ENCODE measurements at places on chromosomes 1 and 21.
A peak's percentile ranks its signal among the peaks of the same experiment; 100 is the strongest.

DNA sequence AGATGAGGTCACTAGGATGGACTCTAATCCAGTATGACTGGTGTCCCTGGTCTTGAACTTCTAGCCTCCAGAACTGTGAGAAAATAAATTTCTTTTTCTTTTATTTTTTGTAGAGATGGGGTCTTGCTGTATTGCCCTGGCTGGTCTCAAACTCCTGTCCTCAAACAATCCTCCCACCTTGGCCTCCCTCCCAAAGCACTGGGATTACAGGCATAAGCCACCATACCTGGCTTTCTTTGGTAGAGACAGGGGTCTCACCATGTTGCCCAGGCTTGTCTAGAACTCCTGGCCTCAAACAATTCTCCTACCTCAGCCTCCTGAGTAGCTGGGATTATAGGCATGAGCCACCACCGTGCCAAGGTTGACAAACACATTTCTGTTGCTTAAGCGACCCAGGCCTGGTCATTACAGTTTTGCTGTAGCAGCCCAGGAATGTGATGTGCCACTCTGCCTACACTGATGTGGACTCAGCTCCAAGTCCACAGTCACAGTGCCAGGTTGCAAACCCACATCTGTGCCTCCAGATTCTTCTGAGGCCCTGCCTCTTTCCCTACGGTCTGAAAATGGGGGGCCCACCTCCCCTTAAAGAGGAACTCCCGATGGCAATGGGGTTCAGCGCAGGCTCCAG lies 15.9 kb downstream of the PYCR2 start:
- no peak for DNase-seq

DNA sequence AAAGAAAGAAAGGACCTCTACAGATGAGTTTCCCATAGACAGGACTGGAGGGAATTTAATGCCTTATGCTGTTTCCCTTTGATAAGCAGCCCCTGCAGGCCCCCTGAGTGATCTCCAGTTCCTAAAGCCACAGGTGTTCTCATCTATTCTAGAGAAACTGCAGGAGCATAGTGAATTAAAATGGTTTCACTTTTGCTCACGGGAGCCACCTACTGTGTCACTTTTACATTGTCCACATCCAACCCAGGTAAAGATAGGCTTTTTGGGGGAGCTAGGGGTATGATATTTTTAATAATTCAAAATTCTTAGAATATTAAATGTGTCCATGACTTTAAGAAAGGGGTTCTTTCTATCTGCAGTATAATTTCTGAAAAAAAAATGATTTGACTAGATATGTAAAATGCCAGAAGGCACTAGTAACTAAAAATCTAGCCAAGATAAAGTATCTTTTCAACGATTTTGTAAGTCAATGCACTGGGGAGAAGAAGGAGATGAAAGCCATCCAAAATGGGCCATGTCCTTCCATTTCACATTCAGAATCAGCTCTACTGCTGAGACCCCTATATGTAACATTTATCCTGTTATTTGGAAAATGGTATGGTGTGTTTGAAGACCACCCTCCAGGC lies 267.3 kb upstream of the DUSP10 start:
- peak; percentile 78 for DNase-seq

GRCh38 chr1:239456788-239457187 lies 70.4 kb downstream of the CHRM3 start:
- DNase-seq, result peak; percentile 80

- no peak for DNase-seq
Measured at GRCh38 chr1:59081795-59082194, 215.1 kb upstream of the FGGY start.

- DNase-seq, result peak; percentile 66
Measured at GRCh38 chr1:30700528-30701257, 22.7 kb downstream of the MATN1 start.
